ENCODE measurements at places on chromosomes 6 and 20.

GRCh38 chr6:65903992-65904391 lies 197.0 kb upstream of the EYS start:
- no peak for DNase-seq

DNA sequence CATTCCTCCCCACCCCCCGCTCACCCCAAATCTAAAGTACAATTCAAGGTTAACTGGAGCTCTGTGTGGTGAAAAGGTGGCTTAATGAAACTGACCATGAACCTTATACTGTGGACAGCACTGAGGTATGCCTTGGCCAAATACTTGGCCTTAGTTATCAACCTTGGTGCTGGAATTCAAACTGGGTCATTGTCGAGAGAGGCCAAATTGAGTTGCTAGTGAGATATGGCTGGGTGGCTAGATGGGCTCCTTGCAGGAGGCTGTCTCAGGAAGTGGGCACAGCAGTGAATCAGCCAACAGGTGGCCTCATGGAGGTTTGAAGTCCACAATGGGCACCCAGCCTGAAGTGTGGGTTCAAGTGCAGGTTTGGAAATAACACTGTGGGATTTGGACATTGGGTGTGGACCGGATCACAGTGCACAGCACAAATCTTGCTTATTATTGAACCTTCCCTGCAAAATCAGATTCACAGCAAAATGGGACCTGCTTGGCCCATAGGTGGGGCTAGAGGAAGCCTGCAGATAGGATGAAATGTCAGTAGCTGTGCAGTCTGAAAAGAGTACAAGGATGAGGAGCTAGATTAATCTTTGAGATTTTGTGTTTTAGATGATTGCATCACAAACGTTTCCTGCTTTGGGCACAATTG lies 5.6 kb upstream of the BTBD3 start:
- DNase-seq: no peak

GRCh38 chr6:17663226-17663625 lies 43.5 kb downstream of the NUP153 start:
- DNase-seq: no peak

DNA sequence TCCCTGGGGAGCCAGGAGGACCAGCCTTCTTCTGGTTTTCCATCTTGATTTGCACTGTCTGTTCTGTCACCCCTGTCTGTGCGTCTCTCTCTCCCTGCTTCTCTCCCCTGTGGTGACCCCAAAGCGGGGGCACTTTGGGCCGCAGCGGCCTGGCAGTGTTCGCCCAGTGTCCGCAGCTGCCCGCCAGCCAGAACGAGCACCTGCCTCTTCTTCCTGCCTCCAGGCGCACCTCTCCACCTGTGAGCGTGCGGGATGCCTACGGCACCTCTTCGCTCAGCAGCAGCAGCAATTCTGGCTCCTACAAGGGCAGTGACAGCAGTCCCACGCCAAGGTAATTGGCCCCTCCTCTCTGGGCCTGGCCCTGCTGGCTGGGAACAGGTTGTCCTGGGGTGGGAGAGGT lies 30.8 kb downstream of the SNPH start:
- DNase-seq: no peak

DNA sequence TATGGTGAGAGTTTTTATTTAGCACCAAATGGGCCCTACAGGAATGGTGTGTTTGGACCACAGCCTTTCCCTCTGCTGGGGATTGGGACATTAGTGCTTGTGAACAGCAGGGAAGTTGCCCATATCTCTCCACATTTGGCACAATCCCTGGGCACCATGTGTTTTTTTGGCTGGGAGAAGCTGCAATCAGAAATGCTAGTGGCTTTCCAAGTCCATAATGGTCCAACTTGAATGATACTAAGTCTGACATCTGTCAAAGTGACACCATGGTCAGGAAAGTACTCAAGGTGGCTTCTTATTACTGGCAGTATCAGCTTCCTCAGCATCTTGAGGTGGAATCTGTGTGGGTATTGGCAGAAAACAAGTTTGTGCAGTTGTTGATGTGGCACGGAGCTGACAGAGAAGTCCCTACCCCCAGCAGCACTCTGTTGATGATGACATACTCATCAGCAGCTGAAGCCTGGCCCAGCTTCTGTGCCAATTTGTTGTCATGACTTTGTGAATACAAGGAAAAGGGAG lies 53.0 kb downstream of the SASH1 start:
- DNase-seq: no peak
